ENCODE measurements at places on chromosomes 11 and 22. TPM values are rescaled to one million over a fixed set of nuclear protein-coding genes. Genes with fewer than 3 reads are reported as not detected.

GRCh38 chr11:102436561-102436960, 16.0 kb downstream of the TMEM123 start:
- DNase-seq: no peak

GRCh38 chr11:2263071-2263565, 7.3 kb downstream of the ASCL2 start:
- DNase-seq: no peak

DNA sequence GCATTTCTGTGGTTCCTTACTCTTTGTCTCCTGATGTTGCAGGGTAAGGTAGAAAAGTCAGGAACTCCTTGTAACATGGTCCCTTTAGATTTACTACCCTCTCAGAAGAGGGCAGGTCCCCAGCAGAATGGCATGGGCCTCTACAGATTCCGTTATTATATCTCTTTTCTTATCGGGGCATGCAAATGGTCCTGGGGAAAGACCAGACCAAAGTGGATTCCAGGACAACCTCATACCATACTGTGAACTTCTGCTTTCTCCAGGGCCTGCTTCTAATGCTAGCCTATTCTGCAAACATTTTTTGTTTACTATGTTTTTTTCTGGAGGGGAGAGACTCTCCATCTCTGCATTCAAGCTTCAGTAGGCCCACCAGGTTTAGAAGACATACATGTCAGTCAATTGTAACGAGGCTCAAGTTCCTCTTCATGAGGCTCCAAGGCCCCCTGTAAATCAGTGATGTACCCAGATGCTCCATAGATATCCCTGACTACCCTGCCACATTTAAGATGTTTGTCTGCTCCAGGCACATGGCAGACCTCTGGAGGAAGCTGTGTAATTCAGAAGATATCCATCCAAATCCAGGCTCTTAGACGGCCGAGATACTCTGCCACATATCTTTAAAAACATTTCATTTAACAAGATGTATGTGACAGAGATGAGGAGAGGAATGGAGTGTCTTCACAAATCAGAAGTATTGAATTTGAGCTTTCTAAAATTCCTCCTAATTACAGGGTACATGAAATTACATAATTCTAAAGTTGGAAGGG, 8.5 kb upstream of the ME3 start:
- no peak for DNase-seq

DNA sequence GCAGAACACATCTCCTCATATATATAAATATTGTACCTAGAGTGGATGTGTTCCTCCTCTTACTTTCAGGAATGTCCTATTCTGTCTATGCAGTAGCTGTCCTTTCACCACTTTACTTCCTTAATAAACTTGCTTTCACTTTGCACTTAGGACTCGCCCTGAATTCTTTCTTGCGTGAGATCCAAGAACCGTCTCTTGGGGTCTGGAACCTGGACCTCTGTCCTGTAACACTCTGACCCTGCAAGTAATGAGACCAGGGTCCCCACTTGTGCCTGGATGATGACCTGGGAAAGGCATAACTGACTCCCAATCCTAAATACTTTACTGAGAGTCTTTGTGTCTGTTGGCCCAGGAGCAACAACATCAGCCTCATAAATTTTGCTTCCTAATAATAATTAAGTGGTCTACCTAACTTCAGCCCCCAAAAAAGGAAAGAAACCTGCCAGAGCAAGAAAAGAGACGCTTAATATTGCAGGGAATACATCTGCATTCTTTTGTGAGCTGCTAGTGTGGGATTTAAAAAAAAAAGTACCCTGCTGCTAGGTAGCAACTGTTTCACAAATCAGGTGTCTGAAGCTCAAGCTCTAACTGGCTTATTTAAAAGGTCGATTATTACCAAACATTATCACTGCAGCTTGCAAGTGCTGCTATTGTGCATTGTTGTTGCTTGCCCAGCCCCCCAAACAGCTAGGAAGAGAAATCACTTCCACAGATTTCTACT, 69.3 kb downstream of the FAM168A start:
- DNase-seq: no peak

DNA sequence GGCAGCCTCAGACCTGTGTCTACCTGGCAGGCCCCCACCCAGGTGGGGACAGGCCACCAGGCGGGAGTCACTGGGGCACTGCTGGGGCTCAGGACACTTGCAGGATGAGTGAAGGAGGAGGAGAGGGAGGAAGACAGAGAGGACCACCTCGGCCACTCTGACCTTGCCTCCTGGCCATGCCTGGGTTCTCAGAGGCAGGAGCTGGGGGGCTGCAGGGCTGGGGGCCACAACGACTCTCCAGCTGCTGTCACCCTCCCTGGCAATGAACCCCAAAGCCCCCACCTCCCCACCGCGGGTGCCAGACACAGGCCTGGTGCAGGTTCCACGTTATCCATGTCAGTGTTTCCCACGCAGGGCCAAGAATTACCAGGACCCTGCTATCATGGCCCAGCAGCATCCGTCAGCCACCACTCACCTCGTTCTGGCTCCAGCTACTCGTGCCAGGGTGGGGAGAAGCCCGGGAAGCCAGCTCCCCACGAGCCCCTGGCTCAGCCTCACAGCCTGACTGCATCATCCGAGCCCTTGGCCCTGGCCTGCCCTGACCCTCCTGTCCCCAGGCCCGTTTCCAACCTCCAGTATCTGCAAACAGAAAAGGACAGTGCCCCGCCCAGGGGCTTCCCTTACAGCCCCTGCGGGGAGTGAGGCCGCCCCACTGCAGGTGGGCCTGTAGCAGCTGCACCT, 62.4 kb downstream of the BRD1 start:
- DNase-seq: no peak

GRCh38 chr11:11471201-11471600, 118.2 kb upstream of the CSNK2A3 start:
- DNase-seq: no peak

DNA sequence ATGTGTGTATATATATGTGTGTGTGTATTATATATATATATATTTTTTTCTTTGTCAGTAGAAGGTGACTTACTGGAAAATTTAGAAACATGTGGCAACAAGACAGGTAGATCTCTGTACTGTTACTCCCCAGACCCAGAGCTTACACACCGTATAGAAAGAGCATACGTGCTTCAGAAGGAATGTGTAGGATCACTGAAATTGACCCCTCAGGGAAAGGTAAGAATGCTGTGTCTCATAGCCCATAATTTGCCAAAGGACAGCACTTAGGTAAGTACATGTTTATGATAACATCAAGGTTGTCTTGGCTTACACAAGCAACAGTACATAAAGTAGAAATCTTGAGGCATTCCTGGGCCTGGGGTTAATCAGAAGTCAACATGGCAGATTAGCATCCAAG, 54.2 kb upstream of the PDE3B start:
- DNase-seq: no peak

DNA sequence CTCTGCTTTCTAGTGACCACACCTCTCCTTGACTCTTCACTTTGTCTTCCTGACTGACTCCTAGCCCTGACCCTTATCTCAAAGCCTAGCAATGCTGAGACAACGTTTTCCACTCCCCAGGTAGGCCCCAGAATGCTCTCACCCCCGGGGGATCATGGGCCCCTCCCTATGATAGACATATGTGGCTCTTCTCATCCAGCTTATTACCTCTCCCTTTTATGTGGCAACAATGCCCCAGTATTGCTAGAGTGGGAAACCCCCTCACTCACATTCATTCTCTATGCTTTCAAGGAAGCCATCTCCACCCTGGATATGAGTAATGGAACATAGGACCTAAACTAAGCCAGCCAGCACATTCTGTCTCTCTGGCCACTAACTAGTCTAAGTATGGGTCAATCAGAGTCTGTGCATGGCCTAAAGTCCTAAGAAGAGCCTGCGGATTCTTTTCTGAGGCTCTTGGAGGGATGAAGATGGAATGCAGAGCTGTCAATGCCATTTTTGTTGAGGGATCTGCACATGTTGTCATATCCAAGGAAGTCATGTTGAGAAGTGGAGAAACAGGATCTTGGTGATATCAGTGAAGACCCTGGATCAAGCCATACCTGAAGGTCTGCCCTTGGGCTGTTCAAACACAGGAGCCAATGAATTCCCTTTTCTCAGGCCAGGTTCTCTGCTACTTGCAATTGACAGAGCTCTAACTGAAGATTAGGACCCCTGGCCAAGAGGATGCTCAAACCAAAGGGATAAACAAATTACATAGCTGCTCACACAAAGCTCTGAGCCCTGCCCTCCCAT, 79.8 kb upstream of the GRK3 start:
- DNase-seq: no peak

- no peak for DNase-seq
These were observed 52.2 kb downstream of the IRAG1 start for GRCh38 chr11:10641177-10641911.

- DNase-seq: no peak
These were observed at the start of gene MUC15 for GRCh38 chr11:26571861-26572654. TSS of gene MUC15 (minus strand) at chr11:26572263. CDS start at chr11:26567094, 5,169 bp downstream.

DNA sequence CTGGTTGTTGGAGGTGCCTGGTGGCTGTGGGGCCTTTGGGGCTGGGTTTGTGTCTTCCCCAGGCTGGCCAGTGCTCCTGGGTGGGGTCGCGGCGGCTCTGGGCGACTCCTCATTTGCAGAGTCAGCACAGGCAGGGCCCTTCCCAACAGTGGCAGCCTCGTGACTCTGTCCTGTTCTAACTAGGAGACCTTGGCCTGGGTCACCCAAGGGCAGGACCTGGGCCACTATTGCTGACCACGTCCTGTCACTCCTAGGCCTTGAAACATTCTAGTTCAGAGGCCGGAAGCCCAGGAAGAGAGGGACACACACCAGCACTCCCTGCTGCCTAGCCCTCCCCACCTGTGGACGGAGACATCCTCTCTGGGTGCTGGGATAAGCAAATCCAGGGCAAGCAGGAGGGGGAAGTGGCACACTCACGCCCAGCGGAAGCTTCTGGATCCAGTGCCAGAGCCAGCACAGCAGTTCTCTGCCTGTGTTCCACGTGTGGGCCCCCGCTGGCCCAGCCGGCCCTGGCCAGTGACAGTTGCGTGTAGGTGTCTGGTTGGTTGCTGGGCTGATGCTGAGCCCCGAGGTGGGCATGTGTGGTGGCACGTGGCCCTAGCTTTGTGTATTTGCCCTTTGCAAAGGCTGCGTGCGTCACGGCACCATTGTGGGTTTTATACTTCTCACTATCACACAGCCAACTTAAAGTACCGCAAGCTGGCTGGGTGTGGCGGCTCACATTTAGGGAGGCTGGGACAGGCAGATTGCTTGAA, 4.3 kb upstream of the CHID1 start:
- DNase-seq: no peak

GRCh38 chr11:117328375-117329010, 839 bp downstream of the CEP164 start:
- peak; percentile 53 for DNase-seq

DNA sequence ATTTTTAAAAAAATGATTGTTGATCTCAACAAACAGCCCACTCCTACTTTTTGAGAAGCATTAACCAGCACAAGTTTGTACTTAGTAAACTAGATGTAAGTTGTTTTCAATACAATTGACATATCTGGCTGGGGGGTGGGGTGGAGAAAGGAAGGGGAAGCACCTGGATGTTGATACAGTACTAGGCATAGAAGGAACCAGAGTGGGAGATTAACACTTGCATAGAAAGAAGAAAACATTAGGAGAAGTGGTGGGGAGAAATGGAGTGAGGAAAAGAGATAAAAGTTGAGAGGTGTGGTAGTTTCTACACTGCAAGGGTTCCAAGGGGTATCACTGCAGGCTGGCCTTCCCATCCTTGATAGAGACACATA, 10.6 kb upstream of the GAB2 start:
- no peak for DNase-seq

GRCh38 chr22:19620742-19621371, 93.4 kb upstream of the SEPTIN5 start:
- DNase-seq: peak; percentile 34

DNA sequence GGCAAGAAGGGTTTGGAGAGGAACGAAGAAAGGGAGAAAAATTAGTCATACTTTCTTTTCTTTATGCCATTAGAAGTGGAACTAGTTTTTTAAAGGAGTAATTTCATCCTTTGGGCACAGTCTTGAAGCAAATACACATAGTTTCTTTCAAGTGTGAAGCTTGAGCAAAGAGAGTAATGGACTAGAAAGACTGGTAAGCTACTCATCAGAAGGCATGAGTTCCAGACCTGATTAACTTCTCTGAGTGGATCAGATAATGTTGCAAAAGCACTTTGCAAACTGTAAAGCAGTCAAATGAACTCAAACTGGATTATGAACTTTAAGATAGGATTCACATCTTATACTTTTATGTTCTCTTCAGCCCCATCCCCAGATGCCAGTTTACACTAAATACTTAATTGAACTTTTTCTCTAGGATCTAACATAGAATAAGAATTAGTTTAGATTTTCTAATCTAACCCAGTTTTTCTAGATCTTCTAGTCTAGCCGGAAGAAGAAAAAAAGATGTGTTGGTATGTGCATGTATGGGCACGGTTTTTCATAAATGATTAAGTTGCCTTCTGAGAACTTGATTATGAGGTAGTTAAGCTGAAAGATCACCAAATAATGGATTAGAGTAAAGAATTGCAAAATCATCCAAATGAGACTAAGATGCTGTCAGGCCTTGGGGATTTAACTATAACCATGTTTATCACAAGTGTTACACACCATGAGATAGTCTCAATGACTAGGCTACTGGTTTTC, 2.5 kb downstream of the DDIAS start:
- DNase-seq: no peak

DNA sequence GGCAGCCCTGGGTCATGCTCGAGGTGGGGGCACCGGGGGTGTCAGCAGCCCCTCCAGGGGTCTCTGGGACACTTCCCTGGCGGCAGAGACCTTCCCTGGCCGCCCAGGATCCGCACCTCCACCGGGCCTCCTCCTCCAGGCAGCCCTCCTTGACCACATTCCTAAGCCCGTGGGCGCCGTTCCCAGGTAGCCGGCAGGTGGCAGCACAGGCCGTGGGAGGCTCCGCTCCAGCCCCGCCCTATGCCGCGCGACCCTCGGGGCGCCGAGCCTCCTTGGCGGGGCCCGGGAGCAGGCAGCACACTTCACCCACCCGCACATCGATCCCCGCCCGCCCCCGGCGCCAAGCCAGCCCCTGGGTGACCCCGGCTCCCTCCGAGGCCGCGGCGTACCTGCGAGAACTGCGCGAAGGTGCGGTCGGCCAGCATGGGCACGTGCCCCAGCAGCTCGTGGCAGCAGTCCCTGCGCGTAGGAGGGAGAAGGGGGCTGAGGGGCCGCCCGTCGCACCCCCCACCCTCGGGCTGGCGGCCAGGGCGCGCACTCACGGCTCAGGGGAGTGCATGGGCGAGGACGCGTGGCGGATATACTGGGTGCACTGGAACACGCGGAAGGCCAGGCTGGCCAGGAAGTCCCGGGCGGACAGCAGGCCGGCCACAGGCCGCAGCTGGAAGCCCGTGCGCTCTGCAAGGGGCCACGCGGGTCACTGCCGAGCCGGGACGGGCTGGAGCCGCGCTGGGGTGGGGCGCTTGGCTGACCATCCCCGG, 5.3 kb upstream of the INS start:
- peak; percentile 32 for DNase-seq

GRCh38 chr22:27011133-27011532, 353.7 kb downstream of the MIAT start:
- no peak for DNase-seq

GRCh38 chr11:93905384-93905783, 55.0 kb upstream of the VSTM5 start:
- DNase-seq: no peak

- DNase-seq: no peak
These were observed 118.5 kb upstream of the GRIA4 start for GRCh38 chr11:105491394-105491793.

OR8B2 gene
- total RNA-seq: not detected

CD3E gene
- total RNA-seq: not detected

OR10A4 gene
- not detected for total RNA-seq

SNX32 gene
- 4.9 TPM for total RNA-seq

TUB gene
- 76.3 TPM for total RNA-seq

ANO1 gene
- total RNA-seq: 8.4 TPM

OR51E2 gene
- total RNA-seq: 0.18 TPM

OR5L2 gene
- total RNA-seq: not detected

MS4A3 gene
- 0.82 TPM for total RNA-seq

MRGPRG gene
- total RNA-seq: not detected

CBLIF gene
- not detected for total RNA-seq
